ENCODE measurements at places on chromosomes 4 and X. TPM values are rescaled to one million over a fixed set of nuclear protein-coding genes. Genes with fewer than 3 reads are reported as not detected.

- no peak overlapping the region for H3K27ac ChIP-seq
- H3K4me3 ChIP-seq, result no peak overlapping the region
- H3K4me1 ChIP-seq, result no peaks in the 10 kb centered on the region
- H3K27me3 ChIP-seq, result peaks cover 25% of the 10 kb centered on the region
Measured at GRCh38 chrX:105650577-105650976, 171.8 kb upstream of the NRK start.

ARHGEF6 gene
- polyA plus RNA-seq, result 11.3 TPM

ATOH1 gene
- polyA plus RNA-seq, result not detected

GRCh38 chrX:136491832-136492231 lies 4.1 kb downstream of the BRS3 start:
- no peak overlapping the region for H3K27ac ChIP-seq
- H3K4me1 ChIP-seq, result peaks cover 5% of the 10 kb centered on the region
- no peaks in the 10 kb centered on the region for H3K36me3 ChIP-seq
- H3K4me3 ChIP-seq, result no peak overlapping the region
- DNase-seq, result no peak

SPANXC gene
- not detected for polyA plus RNA-seq

F9 gene
- not detected for polyA plus RNA-seq

PPEF2 gene
- 0.01 TPM for polyA plus RNA-seq

GRCh38 chrX:107146670-107147069 lies 28.0 kb upstream of the RBM41 start:
- H3K4me1 ChIP-seq, result no peaks in the 10 kb centered on the region
- no peak overlapping the region for H3K4me3 ChIP-seq
- no peaks in the 10 kb centered on the region for H3K27me3 ChIP-seq
- no peak for DNase-seq

GRCh38 chrX:39476604-39477021 lies 621.1 kb downstream of the BCOR start:
- H3K27me3 ChIP-seq, result peaks cover 9% of the 10 kb centered on the region
- DNase-seq, result peak; percentile 43
- no peaks in the 10 kb centered on the region for H3K4me1 ChIP-seq
- no peak overlapping the region for H3K4me3 ChIP-seq

DNA sequence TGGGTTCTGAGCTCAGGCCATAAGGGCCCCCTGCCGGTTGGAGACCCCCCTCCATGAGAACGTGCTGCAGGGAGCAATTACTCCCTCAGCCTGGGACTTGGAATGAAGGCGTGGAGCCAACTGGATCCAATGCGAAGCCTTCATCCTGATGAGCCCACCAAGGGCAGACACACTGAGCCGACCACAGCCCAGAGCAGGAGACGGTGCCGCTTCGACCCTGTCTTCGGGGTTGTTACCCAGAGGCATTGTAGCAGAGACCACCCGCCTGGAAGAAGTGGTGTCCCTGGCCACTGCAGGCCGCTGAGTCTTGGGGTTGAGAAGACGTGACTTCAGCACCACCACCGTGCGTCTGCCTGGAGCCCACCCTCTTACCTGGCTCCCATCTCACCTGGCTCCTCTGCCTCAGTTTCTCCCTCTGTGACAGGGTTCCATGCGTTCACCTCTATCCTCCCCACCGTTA lies 7.0 kb upstream of the NKX1-1 start:
- no peak overlapping the region for H3K4me3 ChIP-seq
- H3K36me3 ChIP-seq, result no peaks in the 10 kb centered on the region
- no peak for DNase-seq
- no peaks in the 10 kb centered on the region for H3K4me1 ChIP-seq
- no peak overlapping the region for H3K27ac ChIP-seq
- H3K27me3 ChIP-seq, result no peaks in the 10 kb centered on the region

DNA sequence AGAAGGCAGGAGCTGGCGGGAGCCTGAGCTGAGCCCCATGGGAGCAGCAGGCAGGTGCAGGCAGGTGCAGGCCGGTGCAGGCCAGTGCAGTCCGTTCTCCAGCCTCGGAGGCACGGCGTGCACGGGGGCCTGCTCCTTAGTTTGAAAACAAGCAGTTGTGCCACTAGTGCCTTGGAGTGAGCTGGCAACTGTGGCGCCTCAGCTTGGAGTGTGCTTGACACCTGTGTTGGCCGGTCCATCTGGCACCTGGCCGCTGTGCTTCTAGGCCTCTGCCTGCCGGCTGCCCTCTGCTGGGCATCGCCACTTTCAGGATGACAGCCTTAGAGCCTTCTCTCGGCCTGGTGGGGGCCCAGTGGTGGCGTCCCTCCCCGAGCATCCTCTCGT lies 47.9 kb downstream of the RGS12 start:
- H3K4me3 ChIP-seq, result no peak overlapping the region
- H3K36me3 ChIP-seq, result peaks cover 5% of the 10 kb centered on the region
- no peak overlapping the region for H3K27ac ChIP-seq
- no peaks in the 10 kb centered on the region for H3K27me3 ChIP-seq
- DNase-seq, result no peak

GRCh38 chr4:118398226-118399090 lies 45.7 kb upstream of the PRSS12 start:
- no peaks in the 10 kb centered on the region for H3K36me3 ChIP-seq
- H3K27ac ChIP-seq, result no peak overlapping the region
- H3K4me1 ChIP-seq, result no peaks in the 10 kb centered on the region
- H3K4me3 ChIP-seq, result no peak overlapping the region

CTAG2 gene
- not detected for polyA plus RNA-seq

GRCh38 chr4:120773641-120774040 lies 148.9 kb downstream of the PRDM5 start:
- H3K4me1 ChIP-seq, result peaks cover 21% of the 10 kb centered on the region
- H3K27me3 ChIP-seq, result no peaks in the 10 kb centered on the region
- peak; percentile 35 for DNase-seq
- no peaks in the 10 kb centered on the region for H3K36me3 ChIP-seq

IQCM gene
- not detected for polyA plus RNA-seq

DNA sequence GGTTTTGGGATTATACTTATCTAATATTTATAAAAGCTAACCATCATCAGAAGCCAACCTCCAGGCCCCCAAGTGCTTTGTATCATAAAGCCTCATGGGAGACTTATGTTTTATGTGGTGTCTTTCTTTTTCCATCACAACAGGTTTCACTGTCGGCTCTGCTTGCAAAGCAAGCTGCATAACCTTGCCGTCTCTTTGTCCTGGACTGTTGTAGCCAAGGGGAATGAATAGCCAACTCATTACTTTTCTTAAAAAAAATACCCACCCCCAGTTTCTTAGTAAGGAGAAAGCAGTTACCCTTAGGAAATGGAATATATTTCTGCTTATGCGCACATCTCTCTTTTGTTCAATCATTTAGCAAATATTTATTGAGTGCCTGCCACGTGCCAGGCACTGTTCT lies 40.7 kb downstream of the FAM184B start:
- H3K27ac ChIP-seq, result no peak overlapping the region
- no peak overlapping the region for H3K4me3 ChIP-seq
- H3K36me3 ChIP-seq, result no peaks in the 10 kb centered on the region
- no peak for DNase-seq

- no peaks in the 10 kb centered on the region for H3K36me3 ChIP-seq
- H3K4me1 ChIP-seq, result no peaks in the 10 kb centered on the region
- no peak overlapping the region for H3K27ac ChIP-seq
- no peaks in the 10 kb centered on the region for H3K27me3 ChIP-seq
Measured at GRCh38 chr4:165450871-165451270, 72.1 kb downstream of the CPE start.

- no peak for DNase-seq
- peaks cover 6% of the 10 kb centered on the region for H3K4me1 ChIP-seq
- H3K36me3 ChIP-seq, result no peaks in the 10 kb centered on the region
- peaks cover 3% of the 10 kb centered on the region for H3K27me3 ChIP-seq
- no peak overlapping the region for H3K27ac ChIP-seq
Measured at GRCh38 chrX:39828971-39829370, 268.8 kb downstream of the BCOR start.

- no peak overlapping the region for H3K4me3 ChIP-seq
- no peaks in the 10 kb centered on the region for H3K4me1 ChIP-seq
- no peak for DNase-seq
Measured at GRCh38 chrX:27598312-27598711, 8.2 kb downstream of the DCAF8L2 start.

DNA sequence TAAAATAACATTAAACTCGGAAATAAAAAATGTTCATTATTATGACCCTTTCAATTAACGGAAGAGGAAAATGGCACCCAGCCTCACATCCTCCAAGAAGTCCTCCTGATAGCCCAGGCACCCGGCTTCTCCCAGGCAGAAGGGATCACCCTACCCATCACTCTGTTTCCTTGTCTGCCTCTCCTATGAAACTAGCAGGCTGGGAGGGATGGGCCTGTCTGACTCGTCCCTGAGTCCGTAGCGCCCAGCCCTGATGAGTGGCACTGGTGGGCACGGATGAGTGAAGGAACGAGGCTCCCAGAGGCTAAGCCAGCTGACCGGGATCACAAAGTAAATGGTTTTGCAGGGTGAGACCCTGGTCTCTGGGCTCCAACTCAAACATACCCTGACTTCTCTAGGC lies 28.6 kb upstream of the KIAA0232 start:
- H3K4me1 ChIP-seq, result no peaks in the 10 kb centered on the region
- H3K27ac ChIP-seq, result no peak overlapping the region
- H3K36me3 ChIP-seq, result no peaks in the 10 kb centered on the region
- no peaks in the 10 kb centered on the region for H3K27me3 ChIP-seq
- H3K4me3 ChIP-seq, result no peak overlapping the region

- H3K4me3 ChIP-seq, result no peak overlapping the region
- H3K4me1 ChIP-seq, result no peaks in the 10 kb centered on the region
- H3K27me3 ChIP-seq, result no peaks in the 10 kb centered on the region
Measured at GRCh38 chr4:55980725-55981124, 32.0 kb downstream of the CEP135 start.

TMSB15C gene
- 0.61 TPM for polyA plus RNA-seq

- H3K27me3 ChIP-seq, result no peaks in the 10 kb centered on the region
- H3K36me3 ChIP-seq, result no peaks in the 10 kb centered on the region
- DNase-seq, result peak; percentile 84
- no peak overlapping the region for H3K4me3 ChIP-seq
- no peak overlapping the region for H3K27ac ChIP-seq
Measured at GRCh38 chr4:17447675-17448298, 64.1 kb downstream of the QDPR start.

GRCh38 chr4:163493643-163494359 lies 689 bp upstream of the TMA16 start:
- H3K27me3 ChIP-seq, result no peaks in the 10 kb centered on the region
- peak overlapping the region; percentile 66 for H3K4me3 ChIP-seq
- H3K27ac ChIP-seq, result peak overlapping the region; percentile 87
- H3K36me3 ChIP-seq, result no peaks in the 10 kb centered on the region
- no peaks in the 10 kb centered on the region for H3K4me1 ChIP-seq
- DNase-seq, result no peak

- H3K4me3 ChIP-seq, result no peak overlapping the region
- peaks cover 31% of the 10 kb centered on the region for H3K36me3 ChIP-seq
- no peaks in the 10 kb centered on the region for H3K27me3 ChIP-seq
Measured at GRCh38 chr4:3238721-3239120, 10.2 kb upstream of the MSANTD1 start.

GRCh38 chrX:84258708-84259107 lies 70.7 kb upstream of the RPS6KA6 start:
- H3K27me3 ChIP-seq, result no peaks in the 10 kb centered on the region
- no peak overlapping the region for H3K4me3 ChIP-seq
- H3K27ac ChIP-seq, result no peak overlapping the region

- DNase-seq, result no peak
- no peaks in the 10 kb centered on the region for H3K4me1 ChIP-seq
- H3K4me3 ChIP-seq, result no peak overlapping the region
- H3K27ac ChIP-seq, result no peak overlapping the region
Measured at GRCh38 chrX:42398967-42399631, 378.9 kb downstream of the PPP1R2C start.

GRCh38 chr4:47974566-47974965 lies 41.9 kb downstream of the CNGA1 start:
- H3K4me3 ChIP-seq, result no peak overlapping the region
- no peaks in the 10 kb centered on the region for H3K27me3 ChIP-seq
- H3K27ac ChIP-seq, result no peak overlapping the region
- no peaks in the 10 kb centered on the region for H3K4me1 ChIP-seq

DNA sequence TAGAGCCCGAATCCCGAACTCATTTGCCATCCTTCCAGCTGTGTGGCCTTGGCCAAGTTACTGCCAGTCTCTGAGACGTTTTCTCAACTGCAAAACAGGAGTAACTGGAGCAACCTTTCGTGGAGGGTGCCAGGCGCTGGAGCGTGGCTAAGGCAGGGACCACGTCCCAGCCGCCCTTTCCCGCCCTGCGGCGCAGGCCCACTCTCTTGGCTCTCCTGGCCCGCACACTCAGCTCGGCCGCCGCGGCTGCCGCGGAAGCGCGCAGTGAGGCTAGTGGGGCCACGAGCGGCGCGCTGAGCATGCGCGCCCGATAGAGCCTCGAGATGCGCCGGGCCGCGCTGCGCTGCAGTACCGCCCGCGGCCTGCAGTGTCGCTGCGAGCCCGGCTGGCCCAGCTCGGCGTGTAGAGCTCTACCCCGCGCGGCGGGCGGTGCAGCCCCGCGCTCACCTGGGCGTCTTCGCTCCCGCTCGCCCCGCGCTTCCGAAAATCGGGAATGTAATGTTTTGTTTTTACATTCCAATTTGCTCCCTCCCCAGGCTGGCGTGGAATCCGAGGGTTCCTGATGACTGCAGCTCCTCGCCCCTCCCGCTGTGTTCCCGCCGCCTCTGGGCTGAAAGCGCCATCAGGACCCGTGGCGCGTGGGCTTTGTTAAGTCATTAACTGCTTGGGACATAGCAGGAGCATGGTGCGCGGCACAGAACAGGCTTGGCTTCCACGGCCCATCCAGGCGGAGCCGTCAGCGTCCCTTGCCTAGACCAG lies 4.0 kb upstream of the ZNF518B start:
- peaks cover 16% of the 10 kb centered on the region for H3K27me3 ChIP-seq
- H3K36me3 ChIP-seq, result no peaks in the 10 kb centered on the region
- peak; percentile 89 for DNase-seq
- no peak overlapping the region for H3K27ac ChIP-seq

IL1RAPL1 gene
- not detected for polyA plus RNA-seq

FBXO8 gene
- 15.6 TPM for polyA plus RNA-seq

DNA sequence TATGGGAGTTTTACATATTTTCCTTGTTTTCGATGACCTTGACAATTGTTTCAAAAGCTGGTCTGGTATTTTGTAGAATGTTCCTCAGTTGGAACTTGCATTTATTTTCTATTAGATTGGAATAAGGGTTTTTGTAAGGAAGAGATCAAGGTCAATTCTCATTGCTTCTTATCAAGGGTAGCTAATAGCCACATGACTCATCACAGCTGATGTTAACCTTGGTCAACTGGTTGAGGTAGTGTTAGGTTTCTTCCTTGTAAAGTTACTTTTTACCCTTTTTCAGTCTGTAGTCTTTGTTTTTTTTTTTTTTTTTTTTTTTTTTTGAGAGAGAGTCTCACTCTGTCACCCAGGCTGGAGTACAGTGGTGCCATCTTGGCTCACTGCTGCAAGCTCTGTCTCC lies 257.2 kb downstream of the SNCA start:
- no peaks in the 10 kb centered on the region for H3K27me3 ChIP-seq
- H3K27ac ChIP-seq, result no peak overlapping the region
- no peaks in the 10 kb centered on the region for H3K36me3 ChIP-seq
- DNase-seq, result no peak
- no peak overlapping the region for H3K4me3 ChIP-seq
